ENCODE measurements at places on chromosomes 16 and 17.

DNA sequence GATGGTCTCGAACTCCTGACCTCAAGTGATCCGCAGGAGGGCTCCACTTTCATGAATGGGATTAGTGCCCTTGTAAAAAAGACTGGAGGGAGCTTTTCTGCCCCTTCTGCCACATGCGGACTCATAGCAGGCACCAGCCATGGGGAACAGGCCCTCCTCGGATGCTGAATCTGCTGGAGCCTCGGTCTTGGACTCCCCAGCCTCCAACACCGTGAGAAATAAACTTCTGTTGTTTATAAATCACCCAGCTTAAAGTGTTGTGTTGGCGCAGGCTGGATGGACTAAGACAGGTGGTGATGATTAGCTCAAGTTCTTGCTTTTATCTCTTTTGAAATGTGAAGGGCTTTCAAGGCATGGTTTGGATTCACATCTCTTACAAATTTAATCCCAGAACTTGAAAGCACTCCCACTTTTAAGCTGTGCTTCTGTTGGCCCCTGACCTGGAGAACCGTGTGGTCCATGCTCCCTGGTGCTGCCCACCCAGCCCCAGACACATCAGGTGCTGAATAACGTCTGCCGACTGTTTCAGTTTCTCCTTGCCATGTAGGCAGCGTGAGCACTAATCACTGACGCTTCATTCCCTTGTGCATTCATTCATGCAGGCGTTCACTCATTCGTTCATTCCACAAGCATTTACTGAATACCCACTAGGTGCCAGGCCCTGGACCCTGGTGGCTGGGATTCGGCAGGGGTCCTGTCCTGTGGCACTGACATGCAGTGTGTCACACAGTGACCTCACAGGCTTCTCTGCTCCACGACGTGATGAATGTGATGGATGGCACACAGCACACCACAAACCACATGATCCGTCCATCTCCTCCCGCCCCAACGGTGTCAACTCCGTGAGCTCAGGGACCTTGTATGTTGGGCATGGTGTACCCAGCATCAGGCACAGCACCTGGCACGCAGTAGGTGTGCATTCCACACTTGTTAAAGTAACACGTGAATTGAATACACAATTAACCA is 8.9 kb downstream of the CIBAR2 start:
- DNase-seq = no peak

DNA sequence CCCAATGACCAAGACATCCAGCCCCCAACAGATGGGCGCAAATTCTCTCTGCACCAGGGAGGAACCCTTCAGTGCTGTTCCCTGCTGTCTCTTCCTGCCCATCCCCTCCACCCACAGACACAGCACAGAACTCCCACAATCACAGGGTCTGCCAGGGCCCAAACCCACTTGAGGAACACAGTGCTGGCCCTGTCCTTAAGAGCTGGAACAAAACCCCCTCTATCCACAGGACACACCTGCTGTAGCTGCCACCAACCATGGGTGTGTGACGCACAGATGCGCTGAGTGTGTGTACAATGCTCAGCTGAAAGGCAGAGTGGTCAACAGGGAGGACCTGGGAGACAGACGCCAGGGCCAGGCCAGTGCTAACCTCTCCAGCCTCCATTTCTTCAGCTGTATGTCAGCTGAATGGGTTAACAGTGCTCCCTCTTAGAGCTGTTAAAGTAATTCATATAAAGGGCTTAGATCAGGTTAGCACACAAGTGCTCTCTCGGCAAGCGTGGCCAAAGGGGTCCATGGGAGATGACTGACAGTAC is 62.1 kb downstream of the AMFR start:
- no peak for DNase-seq

- no peak for DNase-seq
Observed at GRCh38 chr17:63496663-63497400, 20.0 kb downstream of the ACE start.

- DNase-seq = peak; percentile 6
Observed at GRCh38 chr17:17151962-17152361, 54.2 kb downstream of the PLD6 start.

GRCh38 chr17:29039764-29040598 is 3.0 kb upstream of the PIPOX start:
- no peak for DNase-seq

DNA sequence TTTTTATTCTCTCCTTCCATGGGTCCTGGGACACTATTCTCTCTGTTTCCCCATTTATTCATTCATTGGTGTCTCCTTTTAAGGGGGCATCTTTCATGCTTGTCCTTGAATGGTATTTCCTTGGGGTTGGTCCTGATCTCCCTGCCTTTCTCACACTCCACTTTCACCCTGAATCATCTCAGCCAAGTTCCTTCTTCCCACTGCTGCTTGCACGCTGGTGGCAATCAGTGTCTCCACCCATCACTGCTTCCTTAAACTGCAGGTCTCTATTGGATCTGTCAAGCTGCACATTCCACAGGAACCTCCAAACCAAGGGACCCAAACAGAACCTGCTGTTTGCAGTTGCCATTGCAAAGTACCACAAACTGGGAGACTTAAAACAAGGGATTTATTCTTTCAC is 89.3 kb upstream of the SDK2 start:
- DNase-seq = no peak

GRCh38 chr17:17536702-17537101 is 40.5 kb upstream of the RASD1 start:
- no peak for DNase-seq

- no peak for DNase-seq
Observed at GRCh38 chr16:9957002-9957401, 225.2 kb downstream of the GRIN2A start.

- DNase-seq = no peak
Observed at GRCh38 chr17:1965556-1966273, 59.4 kb downstream of the RTN4RL1 start.

DNA sequence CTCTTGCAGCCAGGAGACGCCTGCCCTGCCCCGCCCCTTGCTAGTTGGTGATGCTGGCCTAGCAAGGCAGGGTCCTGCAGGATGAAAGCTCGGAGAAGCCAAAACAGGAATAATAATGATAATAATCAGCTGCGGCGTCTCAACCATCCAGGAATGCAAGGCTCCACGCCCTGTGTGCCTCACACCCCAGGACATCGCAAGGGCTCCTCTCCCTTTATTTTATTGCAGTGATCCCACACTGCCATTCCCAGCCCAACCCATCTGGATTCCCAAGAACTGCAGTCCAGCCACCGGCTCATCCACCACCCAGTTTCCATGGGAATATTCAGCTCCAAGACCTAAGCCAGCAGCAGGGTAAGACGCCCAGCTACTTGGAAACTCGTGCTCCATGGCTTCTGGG is 21.0 kb upstream of the ZNF652 start:
- no peak for DNase-seq

DNA sequence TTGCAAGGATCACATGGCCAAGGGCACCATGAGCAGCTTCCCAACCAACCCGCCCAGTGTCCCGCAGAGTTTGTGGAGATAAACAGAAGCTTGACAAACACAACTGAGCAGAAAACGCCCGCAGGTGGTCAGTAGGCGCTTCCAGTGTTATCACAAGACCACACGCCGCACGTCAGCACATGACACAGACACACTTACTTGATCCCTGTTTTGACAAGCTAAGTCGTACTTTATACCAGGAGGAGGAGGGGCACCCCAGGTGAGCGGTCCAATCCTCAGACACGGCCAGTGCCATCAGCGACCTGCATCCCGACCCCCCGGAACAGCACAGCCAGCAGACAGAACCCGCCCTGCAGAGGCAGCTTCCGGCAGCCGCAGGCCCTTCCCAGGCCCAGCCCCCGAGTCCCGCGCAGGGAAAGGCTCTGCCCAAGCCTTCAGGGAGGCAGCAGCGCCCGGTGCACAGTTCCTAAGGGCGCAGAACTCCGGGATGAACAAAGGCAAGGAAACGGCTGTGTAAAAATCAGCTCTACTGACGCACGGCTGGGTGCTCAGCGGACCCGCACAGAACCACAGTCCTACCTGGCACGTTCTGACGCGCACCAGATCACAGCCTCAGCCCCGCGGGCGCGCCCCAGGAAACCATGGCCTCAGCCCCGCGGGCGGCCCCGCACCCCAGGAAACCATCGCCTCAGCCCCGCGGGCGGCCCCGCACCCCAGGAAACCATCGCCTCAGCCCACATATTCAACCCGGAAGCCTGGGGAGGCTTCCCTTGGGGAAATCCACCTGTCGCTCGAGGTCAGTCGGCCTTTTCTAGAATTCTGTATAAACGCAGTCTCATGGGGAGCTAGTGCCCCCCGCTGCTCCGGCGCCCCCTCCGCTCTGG is 27.8 kb downstream of the AXIN1 start:
- peak; percentile 44 for DNase-seq

GRCh38 chr17:2259769-2260536 is 43.6 kb downstream of the SMG6 start:
- peak; percentile 48 for DNase-seq

- no peak for DNase-seq
Observed at GRCh38 chr16:89341279-89341678, 123.8 kb downstream of the ZNF778 start.

GRCh38 chr17:65417406-65418221 is 143.8 kb downstream of the AXIN2 start:
- DNase-seq = no peak

DNA sequence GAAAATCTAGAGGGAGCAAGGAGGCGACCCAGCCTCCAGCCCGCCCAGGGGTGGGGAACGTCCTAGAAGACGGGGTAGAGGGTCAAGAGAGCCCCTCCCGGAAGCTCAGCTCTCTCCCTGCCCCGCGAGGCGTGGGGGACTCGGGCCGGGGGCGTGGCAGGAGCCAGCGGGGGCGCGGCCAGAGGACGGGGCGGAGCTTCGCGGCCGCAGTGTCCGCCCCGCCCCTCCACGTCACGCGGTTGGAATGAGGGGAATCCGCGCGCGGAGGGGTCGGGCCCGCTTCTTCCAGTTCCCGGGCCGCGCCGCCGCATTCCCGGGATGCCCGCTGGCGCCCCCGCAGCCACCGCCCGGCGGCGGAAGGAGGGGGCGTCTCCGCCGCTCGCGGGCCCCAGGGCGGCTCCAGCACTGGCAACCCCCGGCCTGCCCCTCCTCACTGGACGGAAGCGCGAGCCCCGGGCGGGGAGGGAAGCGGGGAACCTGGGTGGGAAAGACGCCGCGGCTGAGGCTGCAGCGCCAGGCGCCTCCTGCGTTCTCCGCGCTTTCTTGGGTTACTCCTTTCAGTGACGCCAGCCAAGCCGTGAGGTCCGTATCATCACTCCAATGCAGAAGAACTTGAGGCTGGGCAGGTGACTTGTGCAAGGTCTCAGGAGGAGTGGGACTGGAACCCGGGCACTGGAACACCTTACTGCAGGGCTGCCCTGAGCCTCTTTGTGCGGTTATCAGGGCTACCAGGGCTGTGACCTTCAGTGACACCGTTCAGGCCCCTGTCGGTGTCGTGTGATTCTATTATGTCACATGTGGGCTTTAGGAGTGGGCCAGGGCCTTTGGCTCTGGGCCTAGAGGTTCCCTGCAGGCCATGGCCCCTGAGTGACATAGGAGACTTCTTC is 4.3 kb downstream of the MYO1C start:
- DNase-seq = peak; percentile 53

DNA sequence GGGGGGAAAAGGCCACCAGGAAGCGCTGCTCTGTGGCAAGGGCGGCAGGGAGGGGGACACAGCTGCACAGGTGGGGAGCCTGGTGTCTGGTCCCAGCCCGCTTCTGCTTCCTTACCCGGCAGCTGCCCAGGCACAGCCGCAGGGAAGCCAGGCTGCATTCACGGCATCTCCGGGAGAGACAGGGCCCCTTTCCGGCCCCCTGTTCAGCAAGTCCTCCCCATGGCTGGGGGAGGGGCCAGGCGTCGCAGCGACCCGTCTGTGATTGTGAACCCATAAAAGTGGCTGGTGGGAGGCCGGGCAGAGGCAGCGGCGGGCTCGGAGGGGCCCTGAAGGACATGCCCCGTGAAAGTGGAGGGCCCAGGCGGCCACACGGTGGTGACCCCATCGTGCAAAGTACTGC is 28.7 kb downstream of the SOX8 start:
- DNase-seq = no peak

- DNase-seq = no peak
Observed at GRCh38 chr16:73385696-73386095, 337.8 kb upstream of the ZFHX3 start.

GRCh38 chr17:16915752-16916556 is 56.0 kb downstream of the TNFRSF13B start:
- DNase-seq = no peak

- DNase-seq = no peak
Observed at GRCh38 chr16:88901718-88902337, 35.4 kb upstream of the PABPN1L start.

GRCh38 chr17:49779739-49780231 is 8.7 kb upstream of the KAT7 start:
- no peak for DNase-seq

- DNase-seq = no peak
Observed at GRCh38 chr16:72256398-72257066, 84.6 kb upstream of the PMFBP1 start.

- peak; percentile 16 for DNase-seq
Observed at GRCh38 chr16:50841081-50841886, 99.4 kb downstream of the CYLD start.

DNA sequence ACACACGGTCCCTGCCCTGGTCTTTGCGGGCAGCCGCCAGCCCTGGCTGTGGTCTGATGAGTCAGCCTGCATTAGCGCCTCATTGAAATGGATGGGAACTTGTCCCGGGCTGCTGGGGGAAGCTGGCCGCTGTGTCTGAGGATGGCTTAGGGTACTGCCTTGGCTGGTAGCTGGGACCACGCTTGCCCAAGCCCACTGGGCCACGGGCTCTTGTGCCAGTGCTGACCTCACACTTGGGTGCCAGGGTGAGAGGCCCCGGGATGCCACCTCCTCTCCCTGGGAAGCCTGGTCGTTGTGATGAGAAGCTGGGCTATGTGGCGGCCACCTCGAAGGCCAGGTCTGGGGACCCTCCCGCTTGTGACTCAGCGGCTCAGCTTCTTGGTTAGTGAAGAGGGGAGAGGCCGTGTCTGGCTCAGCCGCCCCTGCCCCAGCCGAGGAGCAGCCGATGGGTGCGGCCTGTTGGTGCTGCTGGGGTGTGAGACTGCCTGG is 10.7 kb downstream of the CACNA1H start:
- no peak for DNase-seq

GRCh38 chr17:80942423-80943345 is 49.0 kb upstream of the CHMP6 start:
- no peak for DNase-seq

GRCh38 chr17:55354941-55355340 is 66.7 kb downstream of the MMD start:
- no peak for DNase-seq

- no peak for DNase-seq
Observed at GRCh38 chr17:59848778-59849177, 44.0 kb downstream of the TUBD1 start.

GRCh38 chr16:3009568-3010390 is 2.9 kb upstream of the CLDN9 start:
- DNase-seq = no peak

- no peak for DNase-seq
Observed at GRCh38 chr17:3534881-3535252, 22.7 kb downstream of the TRPV3 start.

DNA sequence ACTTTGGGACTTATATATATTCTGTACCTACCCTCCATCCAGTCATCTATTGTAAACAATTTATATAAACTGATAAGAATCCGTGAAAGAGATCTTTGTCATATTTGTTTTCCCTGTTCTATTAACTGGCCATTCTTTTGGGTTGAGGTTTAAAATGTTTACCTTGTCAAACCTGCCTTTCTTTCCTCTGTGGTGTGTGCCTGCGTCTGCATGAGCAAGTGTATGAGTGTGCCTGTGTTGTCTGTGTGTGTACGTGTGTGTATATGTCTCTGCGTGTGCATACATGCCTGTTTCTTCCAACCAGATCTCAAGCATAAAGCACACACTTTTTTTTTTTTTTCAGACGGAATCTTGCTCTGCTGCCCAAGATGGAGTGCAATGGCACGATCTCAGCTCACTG is 201.5 kb downstream of the C16orf95 start:
- no peak for DNase-seq
